ENCODE measurements at places on chromosomes 4 and X. TPM values are rescaled to one million over a fixed set of nuclear protein-coding genes. Genes with fewer than 3 reads are reported as not detected.

DNA sequence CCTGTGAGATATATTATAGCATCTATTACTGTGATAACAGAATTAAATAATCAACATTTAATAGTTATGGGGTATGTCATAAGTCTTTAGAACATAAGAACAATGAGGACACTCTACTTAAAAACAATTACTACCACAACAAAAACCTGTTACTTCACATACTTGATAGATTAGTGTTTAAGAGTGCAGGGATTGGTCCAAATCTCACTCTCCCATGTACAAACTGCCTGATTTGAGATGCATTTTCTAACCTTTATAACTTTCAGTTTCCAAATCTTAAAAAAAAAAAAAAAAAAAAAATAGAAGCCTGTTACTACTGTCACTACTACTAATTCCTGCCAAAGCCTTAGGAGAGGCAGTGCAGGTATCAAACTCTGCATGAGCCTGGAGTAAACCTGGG, 5.6 kb downstream of the PCDH18 start:
- no peak for DNase-seq

The PCDH18 gene
- polyA plus RNA-seq, result 25.0 TPM

The MEPE gene
- not detected for polyA plus RNA-seq

- no peak for DNase-seq
These were observed 219.1 kb downstream of the THOC2 start for GRCh38 chrX:123513585-123514278.

- DNase-seq, result no peak
These were observed 20.0 kb downstream of the DCLK2 start for GRCh38 chr4:150098214-150098613.

DNA sequence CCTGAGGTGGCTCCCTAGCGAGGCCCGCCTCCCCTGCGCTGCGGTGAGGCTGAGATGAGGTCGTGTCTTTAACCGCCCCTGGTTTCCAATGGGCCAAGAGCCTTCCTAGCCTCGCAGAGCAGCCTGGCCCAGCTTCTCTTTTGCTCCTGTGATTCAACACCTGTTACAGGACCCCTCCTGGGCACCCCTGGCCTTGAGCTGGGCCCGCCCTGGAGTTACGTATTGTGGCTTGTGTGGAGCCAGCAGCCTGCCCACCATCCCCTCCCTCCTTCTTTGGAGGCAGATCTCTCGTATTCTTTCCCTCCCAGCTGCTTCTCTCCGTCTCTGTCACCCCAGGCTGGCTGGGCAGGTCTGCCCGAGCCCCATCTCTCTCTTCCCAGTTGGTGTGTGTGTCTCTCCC, 19.3 kb upstream of the UBA1 start:
- peak; percentile 11 for DNase-seq

The FGF16 gene
- not detected for polyA plus RNA-seq

DNA sequence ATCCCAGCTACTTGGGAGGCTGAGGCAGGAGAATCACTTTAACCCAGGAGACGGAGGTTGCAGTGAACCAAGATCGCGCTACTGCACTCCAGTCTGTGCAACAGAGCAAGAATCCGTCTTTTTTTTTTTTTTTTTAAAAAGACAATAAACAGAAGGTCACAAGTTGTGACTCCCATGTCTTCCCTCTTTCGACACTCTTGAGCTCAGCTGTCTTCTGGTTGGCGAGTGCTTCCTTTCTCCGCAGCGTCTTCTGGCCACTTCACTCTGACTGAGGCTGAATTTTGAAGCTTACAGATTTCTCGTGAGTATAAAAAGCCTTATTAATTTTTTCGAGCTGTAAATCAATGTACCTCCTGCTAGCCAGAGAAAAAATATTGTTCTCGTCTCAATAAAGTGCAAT, 124.9 kb downstream of the STOX2 start:
- no peak for DNase-seq

DNA sequence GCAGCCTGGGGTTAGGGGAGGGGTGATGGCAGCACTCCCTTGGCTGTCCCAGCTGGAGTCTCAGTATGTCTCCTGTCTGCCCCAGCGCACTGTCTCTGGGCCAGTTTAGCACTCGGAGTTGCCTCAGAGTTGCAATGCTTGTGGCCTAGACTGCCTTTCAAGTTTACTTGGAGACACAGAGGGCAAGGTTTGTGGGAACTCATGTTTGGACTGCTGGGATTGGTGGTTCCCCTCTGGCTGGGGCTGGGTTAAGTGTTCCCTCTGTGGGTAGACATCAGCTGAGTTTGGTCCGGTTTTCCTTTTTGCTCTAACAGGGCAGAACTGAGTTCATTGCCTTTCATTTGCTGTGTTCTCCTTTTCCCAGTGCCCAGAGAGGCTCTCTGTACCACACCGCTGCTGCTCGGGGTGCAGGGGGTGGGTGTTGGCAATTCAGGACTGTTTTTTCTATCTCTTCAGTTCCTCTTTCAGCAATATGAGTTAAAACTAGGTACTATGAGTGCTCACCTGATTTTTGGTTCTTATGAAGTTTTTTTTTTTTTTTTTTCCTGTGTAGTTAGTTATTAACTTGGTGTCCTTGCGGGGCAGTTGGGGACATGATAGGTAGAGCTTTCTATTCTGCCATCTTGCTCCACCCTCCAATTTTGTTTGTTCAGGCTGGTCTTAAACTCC, 17.2 kb downstream of the RAB33B start:
- DNase-seq, result no peak

The CRLF2 gene
- not detected for polyA plus RNA-seq

DNA sequence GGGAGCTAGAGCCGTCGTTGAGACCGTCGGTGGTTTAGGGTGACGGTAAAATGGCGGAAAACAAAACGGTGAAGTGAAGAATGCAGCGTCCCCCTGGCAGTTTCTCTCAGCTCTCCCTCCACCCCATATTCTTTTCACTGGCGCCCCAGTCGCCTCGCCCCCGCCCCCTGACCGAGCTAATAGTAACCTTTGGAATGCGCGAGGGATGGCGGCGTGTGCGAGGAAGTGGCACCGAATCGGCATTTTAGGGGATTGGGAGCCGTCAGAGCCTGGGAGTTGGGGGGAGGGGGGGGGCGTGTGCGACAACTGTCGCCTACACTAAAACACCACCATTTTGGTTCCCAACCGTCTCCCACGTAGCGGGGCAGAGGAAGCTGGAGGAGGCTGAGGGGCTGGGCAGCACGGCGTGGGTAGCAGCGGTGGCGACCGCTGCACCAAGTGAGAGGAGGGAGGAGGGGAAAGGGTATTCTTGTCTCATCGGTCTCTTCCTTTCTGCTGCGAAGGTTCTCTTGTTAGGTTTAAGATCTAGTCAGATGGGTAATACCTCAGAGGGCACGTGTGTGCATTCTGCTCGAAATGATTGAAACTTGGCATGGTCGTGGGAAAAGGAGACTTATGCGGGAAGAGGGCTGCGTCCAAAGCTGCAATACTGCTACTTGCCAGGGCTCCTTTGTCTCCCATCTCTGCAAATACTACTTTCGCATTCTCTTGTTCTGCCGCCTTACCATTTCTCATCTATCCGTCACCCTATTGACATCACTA, 840 bp downstream of the ZNF711 start:
- peak; percentile 60 for DNase-seq

DNA sequence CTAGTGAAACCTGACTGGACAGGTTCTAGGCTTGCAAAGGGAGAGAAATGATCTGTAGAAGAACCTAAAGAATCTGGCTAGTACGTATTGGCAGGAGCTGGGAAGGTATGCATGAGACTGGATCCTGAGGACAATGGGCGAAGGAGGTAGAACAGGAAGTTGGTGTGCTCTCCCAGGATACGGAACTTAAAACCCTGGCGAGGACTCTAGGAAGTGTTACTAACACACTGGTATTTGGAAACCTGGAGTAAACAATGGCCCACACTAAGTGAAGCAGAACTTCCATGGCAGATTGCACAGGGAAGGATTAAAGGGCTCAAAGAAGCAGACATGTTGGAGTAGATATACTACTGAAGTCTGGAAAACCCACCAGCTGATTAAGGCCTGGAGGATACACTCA, 9.1 kb downstream of the SYN1 start:
- no peak for DNase-seq

DNA sequence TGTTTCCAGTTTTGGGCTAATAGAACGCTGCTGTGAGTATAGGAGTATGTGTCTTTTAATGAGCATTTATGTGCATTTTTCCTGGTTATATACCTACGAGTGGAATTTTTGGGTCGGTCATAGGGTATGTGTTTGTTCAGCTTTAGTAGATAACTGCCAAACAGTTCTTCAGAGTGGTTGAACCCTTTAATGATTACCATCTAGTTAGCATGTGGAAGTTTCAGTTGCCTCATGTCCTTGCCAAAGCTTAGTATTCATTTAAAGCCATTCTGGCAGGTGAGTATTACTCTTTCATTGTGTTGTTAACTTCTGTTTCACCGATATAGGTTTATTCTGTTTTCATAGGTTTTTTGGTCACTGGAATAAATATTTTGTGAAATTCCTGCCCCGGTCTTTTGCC, 229.1 kb downstream of the ARHGAP10 start:
- DNase-seq, result no peak

DNA sequence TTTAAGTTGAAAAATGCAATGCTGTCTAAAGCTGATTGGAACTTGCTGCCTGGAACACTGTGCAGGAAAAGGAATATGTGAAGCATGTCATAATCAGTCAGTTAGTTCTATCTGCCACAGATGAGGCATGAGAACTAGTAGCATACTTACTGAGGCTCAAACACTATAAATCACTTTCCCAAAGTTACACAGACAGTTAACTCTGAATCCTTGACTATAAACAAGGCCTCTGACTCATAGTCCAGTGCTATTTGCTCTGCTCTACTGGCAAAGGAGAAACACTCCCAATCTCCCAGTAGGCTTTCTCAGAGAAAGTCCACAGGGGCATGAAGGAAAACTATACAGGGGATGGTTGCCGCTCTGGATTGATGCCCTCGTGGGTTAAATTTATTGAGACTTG, 2078.4 kb upstream of the TENM3 start:
- DNase-seq, result no peak

The UGT8 gene
- not detected for polyA plus RNA-seq

The IRS4 gene
- not detected for polyA plus RNA-seq
